NCI-H526 (cell line): ENCODE measurements at places on chromosomes 2 and 18.

DNA sequence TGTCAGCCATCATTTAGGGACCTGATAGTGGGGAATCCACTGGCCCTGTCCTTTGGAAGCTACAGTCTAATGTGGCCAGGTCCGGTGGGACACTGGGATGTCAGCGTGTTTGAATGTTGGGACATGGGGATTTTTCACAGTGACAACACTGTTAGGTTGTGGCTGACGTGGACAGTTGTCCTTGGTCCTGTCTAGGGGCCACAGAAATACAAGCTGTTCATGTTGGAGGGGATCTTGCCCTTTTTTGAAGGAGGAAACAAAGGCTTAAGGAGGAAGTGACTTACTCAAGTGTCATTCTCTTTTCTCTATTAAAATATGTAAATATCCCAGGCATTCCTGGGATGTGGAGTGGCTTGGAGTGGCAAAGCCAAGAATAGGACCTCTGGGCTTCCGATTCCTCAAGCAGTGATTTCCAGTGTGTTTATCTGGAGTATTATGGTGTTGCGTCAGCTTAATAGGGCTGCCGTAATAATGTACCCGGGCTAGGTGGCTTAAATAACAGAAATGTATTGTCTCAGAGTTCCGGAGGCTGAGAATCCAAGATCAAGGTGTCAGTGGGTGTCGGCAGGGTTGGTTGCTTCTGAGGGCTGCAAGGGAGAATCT lies 8.5 kb downstream of the ACOXL start:
- no peak for DNase-seq

GRCh38 chr2:143513081-143513480 lies 383.9 kb downstream of the ARHGAP15 start:
- peak; percentile 62 for DNase-seq

DNA sequence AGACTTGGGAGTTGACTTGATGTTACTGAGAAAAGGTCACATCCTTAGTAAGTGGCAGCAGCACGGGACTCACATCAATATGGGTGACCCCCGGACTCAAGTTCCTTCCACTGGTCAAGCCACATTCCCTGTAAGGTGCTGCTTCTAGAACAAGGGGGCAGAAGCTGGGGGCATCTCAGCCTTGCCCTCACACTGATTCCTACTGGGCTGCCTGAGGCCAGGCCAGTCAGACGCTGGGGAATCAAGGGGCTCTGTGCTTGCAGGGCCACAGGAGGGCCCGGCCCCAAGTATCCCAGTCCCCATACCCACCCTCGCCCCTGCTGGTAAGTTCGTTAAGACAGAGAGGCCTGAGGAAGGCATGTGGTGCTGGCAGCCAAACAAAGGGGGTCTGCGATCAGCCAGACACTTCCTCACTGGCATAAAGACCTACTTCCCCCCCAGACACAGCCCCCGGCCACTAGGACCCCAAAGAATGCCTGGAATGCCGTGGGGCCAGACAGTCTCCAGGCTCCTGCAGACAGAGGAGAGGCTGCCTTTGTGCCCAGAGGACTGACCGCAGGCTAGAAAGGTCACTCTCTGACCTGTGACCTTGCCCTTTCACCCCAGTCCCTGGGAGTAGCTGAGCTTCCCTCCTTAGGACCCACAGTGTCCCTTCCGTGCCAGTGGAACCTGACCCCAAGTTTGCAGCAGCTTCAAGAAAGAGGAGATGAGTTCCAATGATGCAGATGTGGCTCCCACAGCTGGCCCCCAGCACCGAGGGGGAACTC lies 83.6 kb downstream of the HS1BP3 start:
- no peak for DNase-seq

- DNase-seq, result no peak
Measured at GRCh38 chr2:189648846-189649509, 12.3 kb upstream of the ASNSD1 start.

DNA sequence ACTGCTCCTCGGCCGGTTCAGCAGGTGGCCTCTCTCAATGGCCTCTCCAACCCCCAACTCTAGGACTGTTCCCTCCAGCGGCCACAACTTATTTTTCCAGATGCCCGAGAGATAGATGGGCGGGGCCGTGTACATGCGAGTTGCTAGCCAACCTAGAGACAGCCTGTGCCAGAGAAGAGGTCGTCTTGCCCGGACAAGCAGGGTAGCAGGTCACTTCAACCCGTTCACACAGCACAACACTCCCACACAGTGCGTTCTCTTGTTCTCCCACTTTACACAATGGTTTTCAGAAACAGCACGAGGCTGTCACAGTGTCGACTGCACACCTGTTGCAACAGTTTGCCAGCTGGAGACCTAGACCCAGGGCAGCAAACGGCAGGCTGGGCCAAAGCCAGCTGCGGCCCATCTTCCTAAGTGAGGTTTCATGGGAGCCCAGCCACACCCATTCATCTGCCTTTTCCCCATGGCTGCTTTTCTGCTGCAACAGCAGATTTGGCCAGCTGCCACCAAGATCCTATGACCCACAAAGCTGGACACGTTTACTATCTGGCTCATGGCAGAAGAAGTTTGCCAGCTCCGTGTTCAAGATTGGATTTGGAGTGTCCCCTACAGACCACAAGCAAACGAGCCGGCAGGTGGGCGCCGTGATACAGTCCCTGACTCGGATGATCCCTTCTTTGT lies 7.3 kb upstream of the PRLH start:
- no peak for DNase-seq

DNA sequence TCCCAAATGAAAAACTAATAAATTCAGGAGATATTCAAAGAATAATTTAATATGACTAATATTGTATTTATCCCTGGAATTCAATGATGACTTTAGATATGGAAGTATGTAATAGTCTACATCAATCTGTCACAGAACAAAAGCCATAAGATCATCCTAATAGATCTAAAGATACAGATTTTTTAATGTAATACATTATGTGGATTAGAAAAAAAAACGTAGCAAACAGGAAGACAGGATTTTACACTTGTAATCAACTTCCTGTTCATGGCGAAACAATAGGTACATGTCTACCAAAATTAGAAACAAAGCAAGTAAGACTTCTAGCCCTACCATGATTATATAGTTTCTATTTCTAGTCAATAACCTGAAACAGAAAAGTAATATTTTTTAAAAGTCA lies 192.2 kb downstream of the TTC32 start:
- no peak for DNase-seq

- peak; percentile 50 for DNase-seq
Measured at GRCh38 chr2:241035142-241035817, 36.9 kb downstream of the SNED1 start.

DNA sequence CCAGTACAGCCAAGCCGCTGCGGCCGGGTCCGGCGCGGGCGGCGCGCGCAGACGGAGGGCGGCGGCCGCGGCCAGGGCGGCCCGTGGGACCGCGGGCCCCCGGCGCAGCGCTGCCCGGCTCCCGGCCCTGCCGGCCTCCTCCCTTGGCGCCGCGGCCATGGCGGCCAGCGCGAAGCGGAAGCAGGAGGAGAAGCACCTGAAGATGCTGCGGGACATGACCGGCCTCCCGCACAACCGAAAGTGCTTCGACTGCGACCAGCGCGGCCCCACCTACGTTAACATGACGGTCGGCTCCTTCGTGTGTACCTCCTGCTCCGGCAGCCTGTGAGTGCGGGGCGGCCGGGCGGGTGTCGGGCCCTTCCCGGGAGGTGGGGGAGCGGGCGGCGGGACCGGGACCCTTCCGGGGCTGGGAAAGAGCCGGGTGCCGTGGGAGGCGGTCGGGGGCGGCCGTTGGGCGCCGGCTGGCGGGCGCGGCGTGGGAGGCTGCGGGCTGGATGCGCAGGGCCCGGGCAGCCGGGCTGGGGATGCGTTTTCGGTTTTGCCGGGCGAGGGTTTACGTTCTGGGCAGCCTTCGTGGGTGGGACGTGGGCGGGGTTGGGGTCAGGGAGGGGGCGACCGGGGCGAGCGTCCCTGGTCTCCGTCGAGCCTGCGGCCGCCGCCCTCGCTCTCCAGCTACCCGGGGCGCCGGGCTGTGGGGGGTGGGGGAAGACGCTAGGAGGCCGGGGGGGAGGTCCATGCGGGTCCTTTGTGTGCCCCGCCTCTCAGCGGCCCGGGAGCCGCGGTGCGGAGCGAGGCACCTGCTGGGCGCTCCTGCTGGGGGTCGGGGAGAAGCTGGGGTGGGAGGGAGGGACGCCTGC lies 537 bp downstream of the AGFG1 start:
- DNase-seq, result peak; percentile 63

DNA sequence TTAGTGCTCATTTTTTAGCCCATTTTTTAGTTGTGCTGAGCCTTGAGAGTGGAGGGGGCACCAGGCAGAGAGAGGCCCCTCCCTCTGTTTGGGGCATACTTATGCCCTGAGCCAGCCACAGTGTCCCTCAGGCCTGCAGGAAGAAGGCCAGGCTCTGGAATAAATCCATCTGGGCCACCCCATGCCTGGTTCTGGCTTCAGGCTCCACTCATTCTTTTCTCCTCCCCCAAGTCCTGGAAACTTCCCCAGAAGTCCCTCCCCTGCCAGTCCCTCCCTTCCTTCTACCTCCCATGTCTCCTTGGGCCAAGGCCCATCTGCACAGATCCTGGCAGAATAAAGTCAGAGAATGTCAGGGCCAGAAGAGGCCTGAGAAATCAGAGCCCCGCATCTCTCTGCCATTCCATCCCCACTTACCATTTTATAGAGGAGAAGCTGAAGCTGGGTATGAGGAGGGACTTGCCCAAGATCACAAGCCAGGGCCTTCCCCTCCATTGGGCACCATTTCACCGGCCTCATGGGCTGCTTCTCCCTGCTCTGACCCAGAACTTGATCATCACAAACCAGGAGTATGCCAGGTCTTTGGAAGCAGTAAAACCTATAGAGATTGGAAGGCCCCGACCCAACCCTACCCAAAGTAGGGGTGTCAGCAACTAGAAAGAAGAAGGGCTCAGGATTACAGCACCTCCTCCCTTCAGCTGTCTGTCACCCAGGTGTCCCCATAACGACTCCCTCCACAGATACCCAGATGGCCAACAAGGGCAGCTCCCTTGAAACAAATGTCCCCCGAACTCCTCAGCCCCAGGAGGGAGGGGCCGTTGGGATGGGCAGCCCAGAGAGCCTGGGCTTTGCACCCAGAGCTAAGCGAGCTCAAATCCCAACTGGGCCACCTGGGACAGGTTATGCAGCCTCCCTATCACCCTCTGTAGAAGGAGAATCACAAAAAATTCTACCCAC lies 108.4 kb downstream of the POLR1A start:
- no peak for DNase-seq

DNA sequence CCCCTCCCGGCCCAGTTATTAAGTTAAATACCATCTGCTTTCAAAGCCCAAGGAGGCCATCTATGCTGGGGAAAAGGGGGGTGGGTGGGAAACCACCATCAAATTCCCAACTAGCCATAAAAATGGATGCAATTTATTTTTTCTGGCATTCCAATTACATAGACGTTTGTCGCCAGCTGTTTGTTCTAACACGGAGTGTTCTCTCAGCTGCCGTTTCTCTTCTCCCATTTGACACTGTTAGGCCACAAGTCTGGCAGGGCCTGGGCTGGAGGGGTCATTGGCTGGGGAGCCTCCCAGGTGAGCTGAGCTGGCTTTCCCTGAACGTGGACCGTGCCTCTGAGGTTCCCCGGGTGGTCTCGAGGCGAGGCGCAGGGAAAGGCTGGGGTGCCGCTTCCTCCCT lies 16.6 kb downstream of the ATOH8 start:
- no peak for DNase-seq

DNA sequence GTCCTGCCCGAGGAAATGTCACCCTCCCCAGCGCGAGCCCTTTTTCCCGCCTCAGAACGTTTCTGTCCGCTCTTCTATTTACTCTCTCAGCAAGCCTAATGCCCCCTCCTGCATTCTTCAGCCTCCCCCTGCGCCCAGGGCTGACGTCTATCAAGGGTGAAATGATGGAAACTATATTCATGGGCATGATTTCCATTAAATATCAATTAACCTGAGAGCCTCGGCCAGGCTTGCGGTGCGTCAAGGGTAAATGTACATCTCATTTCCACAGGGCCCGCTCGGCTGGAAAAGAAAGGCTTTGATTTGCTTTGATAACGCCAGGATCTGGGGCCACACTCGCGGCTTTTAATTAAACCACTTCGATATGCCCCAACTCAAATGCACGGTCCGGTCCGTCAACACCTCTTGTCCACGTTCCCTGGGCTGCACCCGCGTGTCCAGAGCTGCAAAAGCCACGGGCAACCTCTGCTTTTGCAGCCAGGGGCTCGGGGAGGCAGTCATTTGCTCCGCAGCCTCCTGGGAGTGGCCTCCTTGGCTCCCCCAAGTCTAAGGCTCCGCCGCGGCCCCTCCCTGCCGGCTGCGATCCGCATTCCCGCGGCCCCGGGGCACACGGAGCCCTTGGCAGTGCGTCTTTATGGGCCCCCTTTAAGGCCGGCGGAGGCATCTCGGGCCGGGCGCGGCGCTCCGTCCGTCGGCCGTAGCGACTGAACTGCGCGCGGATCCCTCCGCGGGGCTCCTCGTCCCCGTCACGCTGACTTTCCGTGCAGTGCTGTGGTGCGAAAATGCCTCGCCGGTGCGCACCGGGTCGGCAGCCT lies at the start of gene HOXD8:
Gene HOXD8 (plus strand): TSS at position 724 of the 815 bp plus-strand sequence. CDS start 662 bp downstream, outside the sequence.
- DNase-seq, result peak; percentile 90

GRCh38 chr2:216992056-216992675 lies 132.3 kb upstream of the TNP1 start:
- no peak for DNase-seq

GRCh38 chr18:2302628-2303516 lies 268.4 kb downstream of the METTL4 start:
- no peak for DNase-seq

DNA sequence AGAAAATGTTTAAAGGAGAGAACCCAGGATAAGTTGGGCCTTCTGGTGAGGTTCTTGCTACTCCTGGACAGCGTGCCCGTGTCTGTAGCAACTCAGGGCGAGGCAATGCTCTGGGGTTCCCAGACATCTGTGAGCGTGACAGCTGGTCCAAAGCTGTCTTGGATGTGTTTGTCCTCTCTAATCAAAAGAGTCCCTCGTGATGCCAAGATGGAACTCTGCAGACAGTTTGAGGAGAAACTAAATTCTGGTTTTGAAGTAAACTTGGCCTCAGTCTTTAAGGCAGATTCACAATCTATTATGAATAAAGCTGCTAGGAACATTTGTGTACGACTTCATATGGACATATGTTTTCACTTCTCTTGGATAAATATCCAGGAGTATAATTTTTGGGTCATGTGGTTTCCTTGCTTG lies 47.3 kb downstream of the TMEM17 start:
- no peak for DNase-seq
